ENCODE measurements at places on chromosomes 16 and 17.

GRCh38 chr17:77512062-77512946 is 371.5 kb downstream of the SEC14L1 start:
- DNase-seq: no peak

- DNase-seq: no peak
Measured at GRCh38 chr16:85573045-85573695, 40.0 kb upstream of the GSE1 start.

DNA sequence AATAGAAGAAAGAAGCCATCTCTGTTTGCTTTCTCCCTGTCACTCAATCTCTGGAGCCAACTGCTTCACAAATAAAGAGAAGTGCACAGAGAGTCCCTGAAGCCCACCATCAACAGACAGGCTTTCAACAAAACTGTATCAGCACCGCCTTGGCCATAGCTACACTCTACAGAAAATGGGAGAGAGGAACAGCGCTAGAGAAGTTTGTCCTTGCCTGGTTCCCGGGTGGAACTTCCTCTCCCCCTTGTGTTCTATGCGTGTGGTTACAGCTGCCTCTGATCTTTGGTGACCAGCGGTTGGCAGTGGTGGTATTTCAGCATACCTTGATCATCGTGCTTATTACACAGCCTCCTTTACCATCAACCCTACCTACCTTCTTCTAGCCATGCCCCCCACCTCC is 91.4 kb upstream of the CCL2 start:
- no peak for DNase-seq

GRCh38 chr16:63188086-63188771 is 1152.0 kb upstream of the CDH8 start:
- no peak for DNase-seq

- peak; percentile 40 for DNase-seq
Measured at GRCh38 chr16:66845791-66846221, 1.6 kb downstream of the CA7 start.

DNA sequence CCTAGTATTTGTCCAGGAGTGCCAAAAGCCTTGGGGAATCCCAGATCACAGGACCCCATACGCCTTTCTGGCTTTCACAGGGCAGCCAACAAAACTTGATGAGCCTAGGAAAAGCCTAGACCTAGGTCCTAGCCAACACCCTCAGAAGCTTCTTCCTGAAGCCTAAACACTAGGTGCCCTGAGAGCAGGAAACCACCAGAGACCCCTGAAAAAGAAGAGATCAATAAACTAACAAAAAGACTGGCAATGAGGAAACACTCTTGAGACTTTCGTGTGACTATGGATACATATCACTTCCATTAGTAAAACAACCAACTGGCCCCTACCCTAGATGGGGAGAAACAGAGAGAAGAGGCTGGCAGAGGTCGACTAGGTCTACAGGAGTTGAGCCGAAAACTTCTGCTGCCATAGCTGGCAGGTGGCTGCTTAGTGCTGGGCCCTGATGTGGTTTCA is 1.2 kb downstream of the ORMDL3 start:
- no peak for DNase-seq

DNA sequence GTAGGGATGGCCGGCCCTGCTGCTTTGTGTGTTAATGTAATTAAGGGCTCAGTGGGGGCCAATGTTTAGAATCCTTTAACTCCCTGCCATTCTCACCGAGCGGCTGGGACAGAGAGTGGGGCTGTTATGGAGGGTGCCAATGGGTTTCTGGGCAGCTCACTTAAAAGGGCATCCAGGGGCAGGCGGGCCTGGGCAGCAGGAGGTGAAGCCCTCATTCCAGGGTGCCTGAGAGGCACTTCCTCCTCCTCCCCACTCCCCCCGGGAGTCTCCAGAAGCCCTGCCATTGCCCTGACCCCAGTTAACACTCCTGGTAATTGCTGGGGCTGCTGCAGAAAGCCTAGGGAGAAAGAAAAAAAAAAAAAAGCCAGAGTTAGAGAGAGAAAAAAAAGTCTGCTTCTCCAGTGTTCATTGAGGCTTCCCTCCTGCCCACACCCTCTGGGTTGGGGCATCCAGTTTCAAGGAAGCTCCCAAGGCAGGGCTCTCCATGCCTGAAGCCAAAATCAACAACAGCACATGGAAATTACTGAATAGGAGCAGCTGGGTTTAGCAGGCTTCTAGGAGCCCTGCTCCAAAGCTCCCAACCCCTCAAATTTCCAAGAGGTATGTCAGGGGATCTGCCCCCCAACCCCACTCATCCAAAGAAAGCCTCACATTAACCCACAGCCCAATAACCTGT is 28.0 kb downstream of the CUEDC1 start:
- DNase-seq: peak; percentile 68

GRCh38 chr17:49717371-49717861 is 9.7 kb upstream of the SLC35B1 start:
- no peak for DNase-seq

DNA sequence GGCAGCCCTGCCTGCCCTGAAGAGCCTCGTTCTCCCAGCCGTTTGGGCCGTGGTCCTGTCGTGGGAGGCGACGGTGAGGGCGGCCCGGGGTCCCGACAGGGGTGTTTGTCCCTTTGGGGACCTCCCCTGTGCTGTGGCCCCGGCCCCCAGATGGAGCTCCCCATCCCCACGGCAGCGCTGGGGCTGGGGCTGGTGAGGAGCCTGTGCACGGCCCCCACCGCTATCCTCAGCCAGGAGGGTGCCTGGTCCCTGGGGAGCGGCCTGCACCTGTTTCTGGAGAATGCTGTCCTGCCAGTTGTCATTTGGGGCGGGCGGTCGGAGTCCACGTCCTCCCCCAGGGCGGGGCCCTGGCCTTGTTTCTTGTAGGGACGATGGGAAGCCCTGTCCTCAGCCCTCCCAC is 6.6 kb downstream of the CAPN15 start:
- DNase-seq: no peak

GRCh38 chr16:11562941-11563340 is 23.8 kb downstream of the LITAF start:
- DNase-seq: no peak

DNA sequence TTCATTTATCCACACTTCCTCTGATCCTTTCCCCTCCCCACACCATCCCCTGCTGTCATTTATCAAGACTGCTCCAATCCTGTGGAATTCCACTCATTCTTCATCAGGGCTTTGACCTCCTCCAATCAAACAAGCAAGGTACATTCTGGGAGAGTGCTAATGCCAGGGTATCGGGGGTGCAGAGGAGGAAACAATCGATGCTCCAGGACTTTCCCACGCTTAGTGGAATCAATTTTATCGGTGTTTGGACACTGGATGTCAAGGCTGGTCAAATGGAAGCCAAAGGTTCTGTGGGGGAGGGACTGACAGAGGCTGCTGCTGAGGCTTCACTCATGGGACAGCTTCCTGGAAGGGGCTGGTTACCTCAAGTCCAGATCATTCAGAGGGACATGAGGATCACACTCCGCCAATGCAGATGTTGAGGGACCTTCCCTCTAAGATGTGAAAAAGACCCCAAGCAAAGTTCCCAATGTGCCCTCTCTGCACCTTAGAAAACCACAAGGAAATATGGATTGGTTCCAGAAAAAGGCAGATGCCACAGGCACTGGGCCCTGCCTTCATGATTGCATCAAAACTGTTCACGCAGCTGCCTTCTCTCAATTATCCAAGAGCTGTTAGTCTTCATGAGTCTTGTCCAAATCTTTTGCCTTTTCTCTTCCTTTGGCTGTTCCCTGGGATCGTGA is 44.7 kb upstream of the SOX9 start:
- no peak for DNase-seq

DNA sequence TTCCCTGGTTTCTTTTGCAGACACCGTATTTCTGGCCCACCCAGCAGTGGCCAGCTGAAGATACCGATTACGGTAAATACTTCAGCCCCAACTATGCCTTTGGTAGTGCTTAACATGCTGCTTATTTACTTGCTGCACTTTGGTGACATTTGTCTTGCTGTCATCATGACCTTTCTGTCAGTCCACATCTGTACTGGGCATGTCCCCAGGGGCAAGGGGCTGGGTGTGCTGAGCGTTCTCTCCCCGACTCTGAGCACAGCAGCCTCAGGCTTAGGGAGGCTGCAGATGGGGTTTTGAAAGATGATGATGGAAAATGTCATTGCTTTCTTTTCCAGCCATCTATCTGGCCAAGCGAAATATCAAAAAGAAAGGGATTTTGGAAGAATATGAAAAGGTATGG is 23.3 kb downstream of the RGS9 start:
- DNase-seq: no peak

DNA sequence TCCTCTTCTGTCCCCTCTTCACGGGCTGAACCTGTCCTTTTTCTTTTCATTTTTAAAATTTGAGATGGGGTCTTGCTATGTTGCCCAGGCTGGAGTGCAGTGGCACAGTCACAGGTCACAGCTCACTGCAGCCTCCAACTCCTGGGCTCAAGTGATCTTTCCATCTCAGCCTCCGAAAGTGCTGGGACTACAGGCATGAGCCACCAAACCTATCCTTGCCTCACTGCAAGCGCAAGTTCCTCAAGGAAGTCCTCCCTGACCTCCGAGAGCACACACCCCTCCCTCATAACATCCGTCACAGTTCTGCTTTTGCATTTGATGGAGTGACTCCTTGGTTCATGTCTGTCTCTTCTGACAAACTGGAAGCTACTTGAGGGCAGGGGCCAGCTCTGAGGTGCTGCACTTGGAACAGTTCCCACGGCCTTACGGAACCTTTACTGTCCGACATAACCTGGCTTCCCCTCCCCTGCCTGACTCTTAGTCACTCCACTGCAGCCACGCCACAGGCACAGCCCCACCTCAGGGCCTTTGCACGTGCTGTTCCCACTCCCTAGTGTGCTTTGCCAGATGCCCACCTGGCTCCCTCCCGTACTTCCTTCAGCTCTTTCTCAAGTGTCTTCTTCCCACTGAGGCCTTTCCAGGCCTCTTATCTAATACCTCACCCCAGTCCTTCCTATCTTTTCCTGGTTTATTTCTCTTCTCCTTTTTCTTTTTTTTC is 4.4 kb downstream of the TBX6 start:
- no peak for DNase-seq

DNA sequence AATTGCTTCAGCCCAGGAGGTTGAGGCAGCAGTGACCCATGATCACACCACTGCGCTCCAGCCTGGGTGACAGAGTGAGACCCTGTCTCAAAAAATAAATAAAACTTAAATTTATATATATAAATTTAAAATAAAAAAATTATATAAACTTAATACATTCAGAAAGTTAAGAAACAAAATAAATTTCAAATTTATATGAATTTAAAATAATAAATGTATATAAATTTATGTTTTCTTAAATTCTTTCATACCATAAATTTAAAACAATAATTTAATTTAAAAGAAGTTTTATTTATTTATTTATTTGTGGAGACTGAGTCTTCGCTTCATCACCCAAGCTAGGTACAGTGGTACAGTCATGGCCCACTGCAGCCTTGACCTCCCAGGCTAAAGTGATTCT is 20.2 kb downstream of the LYRM1 start:
- no peak for DNase-seq

GRCh38 chr17:78474614-78475146 is 96.2 kb downstream of the PGS1 start:
- no peak for DNase-seq

- no peak for DNase-seq
Measured at GRCh38 chr17:47813077-47813476, 8.5 kb downstream of the OSBPL7 start.

DNA sequence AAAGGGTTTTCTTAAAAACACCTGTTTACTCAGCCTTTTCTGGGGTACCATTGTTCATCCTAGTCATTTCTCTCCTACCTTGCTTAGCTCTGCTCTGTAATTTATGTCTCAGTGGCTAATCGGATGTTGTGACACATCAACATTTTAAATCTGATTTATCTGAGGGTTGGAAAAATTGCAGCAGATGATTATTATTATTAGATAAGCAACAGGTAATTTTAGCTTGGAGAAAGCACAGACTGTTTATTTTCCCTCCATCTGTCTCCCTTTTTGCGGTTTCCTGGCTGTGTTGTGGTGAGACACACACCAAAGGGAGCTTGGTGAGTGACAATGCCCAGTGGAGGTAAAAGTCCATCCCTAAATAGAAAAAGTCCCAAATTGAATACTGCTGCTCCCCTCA is 389.9 kb downstream of the UTP18 start:
- DNase-seq: no peak

GRCh38 chr17:74502861-74503260 is 28.4 kb downstream of the CD300LB start:
- no peak for DNase-seq

- no peak for DNase-seq
Measured at GRCh38 chr16:84507011-84507982, 2.8 kb upstream of the MEAK7 start.

GRCh38 chr17:1515640-1516387 is 598 bp downstream of the INPP5K start:
- DNase-seq: peak; percentile 31

DNA sequence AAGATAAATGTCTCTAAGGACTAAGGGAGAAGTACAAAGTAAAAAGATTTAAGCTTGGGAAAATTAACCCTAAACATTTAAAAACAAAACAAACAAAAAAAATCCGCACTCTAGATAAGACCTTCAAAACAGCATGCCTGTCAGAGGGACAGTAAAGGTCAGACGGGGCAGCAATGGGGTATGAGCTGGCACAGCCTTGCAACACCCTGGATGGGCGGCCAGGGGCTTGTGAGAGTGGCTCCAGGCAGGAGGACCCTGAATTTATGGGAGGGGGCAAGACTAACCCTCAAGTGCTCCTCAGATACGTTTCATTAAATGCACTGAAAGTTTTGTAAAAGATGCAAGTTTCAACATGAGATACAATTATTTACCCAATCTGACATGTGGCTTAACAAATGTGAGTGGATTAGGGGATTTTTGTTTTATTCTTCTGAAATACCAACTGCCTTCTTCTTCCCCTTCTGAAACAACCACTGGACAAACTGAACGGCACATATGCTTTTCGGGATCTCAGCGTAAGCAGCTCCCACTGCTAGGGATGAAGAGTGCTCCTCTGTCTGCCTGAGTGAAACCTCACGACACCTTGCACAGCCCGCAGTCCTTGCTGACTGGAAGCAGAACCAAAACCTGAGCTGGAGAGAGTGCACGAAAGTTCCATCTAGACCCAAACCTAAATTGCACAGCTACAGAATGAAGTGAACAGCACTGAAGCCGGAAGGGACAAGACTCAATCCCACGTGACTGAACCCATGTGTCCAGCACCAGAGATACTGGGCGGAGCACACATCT is 128.4 kb downstream of the ANKRD11 start:
- DNase-seq: no peak

DNA sequence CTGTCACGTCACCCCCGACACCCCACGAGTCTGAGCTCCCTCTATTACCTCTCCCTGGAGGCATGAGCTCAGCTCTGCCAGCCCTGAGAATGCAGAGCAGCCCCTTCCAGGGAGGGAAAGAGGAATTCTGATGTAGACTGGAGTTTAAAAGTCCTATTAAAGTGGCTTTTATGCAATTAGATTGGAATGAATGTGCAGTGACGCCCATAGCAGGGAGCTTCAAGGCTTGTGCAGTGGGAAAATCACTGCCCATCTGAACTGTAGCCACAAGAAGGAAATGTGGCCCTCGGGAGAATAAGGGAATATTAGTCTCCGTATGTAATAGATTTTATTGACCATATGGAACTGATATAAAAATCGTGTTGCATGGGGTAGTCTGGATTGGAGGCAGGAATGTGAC is 66.9 kb downstream of the ZNF423 start:
- no peak for DNase-seq

DNA sequence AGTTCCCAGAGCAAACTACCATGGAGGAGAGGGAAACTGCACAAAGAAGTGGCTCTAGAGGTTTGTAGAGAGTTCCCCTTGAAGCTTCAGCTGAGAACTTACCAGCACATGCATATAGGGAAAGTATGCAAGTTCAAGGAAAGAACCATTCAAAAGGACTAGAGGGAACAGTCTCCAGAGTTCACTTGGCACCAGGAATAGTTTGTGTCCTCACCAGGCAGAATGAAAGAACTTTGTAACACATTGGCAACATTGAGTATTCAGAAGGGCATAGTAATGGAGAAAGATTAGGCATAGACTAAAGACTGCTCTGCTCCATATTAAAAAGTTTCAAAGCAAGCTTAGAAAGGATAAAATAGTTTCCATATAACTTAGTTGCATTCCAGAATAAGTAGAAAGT is 155.4 kb upstream of the TOM1L1 start:
- no peak for DNase-seq
